Stimulated activated CD4-positive, alpha-beta T cell treated with anti-CD3 and anti-CD28 coated beads, Interleukin-1b, Interleukin-23, amount 100 ng/mL, for 24 hours (primary cell): ENCODE measurements at places on chromosomes 2 and 18.
A peak's percentile ranks its signal among the peaks of the same experiment; 100 is the strongest.

- no peak for DNase-seq
These were observed 354.8 kb downstream of the DCC start for GRCh38 chr18:52694804-52695203.

DNA sequence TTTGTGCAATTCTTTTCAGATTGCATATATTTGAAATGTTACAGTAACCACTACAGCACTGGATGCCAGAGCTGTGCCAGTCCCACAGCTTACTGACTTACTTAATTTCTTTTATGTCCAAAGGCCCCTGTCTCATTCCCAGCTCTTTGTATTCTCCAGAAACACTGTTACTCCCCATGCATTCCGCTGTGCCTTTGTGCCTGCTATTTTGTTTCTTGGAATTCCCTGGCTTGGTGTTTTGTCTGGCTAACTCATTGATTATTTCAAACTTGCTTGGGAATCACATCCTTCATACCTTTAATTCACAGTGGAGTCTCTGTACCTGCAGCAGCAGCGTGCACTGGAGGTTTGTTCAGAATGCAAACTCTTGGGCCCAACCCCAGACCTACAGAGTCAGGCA lies 601.9 kb upstream of the DDX18 start:
- DNase-seq: no peak

DNA sequence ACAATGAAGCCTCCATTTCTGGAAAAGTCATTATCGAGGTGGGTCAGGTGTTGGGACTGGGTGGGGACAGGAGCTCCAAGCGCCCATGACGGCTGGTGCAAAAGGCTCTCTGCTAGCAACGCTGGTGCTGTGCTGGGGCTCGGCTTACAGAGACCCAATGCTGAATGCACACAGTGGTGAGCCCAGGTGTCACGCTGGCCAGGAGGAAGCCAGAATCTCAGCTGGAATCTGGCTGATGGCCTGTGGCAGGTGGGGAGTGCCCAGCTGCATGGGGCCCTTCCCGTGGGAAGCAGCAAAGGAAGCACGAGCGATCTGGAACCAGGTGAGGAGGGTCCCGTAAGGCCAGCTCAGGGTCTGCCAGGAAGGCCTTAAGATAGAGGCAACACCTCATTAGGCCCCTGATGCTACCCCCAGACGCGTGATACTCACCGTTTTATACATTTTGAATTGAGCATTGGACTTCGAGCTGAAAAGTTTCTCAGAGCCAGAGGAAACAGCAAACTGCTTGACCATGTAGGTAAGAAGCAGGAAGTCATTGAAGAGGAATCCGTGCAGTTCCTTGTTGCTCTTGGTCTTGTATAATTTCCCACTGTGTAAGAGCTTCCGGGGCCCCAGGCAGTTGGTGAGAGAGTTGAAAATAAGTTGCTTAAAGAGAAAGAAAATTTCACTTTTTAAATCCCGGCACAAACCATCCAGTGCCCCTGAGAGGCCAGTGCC lies 34.7 kb downstream of the FAM228A start:
- DNase-seq: no peak

DNA sequence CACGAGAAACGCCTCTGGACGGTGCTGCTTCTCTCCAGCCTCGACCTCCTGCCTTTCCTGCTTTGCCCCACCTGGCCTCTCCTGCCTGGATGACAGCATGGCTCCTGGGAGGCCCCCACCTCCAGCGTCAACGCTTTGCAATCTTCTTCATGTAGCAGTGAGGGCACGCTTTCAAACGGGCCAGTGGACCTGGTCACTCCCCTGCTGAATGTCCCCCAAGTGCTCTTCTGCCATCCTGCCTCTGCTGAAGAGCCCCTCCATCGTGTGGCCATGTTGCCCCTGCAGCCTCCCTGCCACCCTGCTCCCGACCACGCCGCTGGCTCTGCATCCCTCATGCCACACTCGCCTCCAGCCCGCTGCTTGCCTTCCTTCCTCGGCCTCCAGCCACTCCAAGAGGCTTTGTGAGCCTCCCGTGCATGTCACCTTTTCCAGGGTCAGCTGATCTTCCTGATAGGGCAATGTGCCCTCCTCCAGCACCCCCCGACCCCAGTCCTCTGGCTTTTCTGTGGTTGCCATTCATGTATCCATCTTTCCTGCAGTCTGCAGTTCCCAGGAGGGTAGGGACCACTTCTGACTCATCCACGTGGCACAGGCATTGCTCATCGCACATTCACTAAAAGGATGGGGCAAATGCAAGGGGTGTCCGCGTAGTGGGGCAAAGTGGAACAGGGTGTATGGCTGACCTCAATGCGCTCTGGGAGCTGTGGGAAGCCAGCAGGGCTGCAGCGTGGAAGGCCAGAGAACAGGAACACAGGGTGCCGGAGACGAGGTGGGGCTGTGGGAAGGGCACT lies 268.8 kb downstream of the TWIST2 start:
- DNase-seq: no peak

GRCh38 chr18:35118641-35119040 lies 77.4 kb downstream of the MAPRE2 start:
- no peak for DNase-seq

- DNase-seq: no peak
These were observed 28.8 kb upstream of the EVA1A start for GRCh38 chr2:75589391-75590105.

GRCh38 chr2:205903549-205904129 lies 182.3 kb downstream of the INO80D start:
- DNase-seq: no peak

DNA sequence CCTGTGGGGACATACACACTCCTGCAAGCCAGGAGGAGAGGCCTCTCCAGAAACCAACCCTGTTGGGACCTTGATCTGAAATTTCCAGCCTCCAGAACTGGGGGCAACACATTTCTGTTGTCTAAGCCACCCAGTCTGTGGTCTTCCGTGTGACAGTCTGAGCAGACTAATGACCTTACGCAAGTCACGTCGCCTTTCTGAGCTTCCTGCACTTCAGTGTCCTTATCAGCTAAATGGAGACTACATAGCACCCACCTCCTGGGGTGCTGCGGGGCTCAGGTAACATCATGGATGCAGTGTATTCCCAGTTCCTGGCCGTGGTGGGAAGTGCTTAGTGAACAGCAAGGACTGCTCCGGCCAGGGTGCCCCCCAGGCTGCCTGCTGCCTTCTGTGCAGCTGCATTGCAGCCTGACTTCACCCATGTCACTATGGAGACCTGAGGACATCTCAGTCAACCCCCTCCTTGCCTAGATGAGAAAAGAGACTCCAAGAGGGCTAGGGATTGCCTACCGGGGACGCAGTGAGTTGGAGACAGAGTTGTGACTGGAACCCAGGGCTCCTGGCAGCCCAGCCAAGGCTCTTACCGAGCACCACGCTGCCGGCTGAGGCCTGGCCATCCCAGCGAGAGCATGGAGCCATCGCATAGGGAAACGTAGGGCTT lies 61.2 kb upstream of the FZD5 start:
- DNase-seq: no peak

- no peak for DNase-seq
These were observed 61.4 kb upstream of the ZBTB7C start for GRCh38 chr18:48470484-48471180.

GRCh38 chr18:35049111-35050027 lies 8.2 kb downstream of the MAPRE2 start:
- DNase-seq: no peak

DNA sequence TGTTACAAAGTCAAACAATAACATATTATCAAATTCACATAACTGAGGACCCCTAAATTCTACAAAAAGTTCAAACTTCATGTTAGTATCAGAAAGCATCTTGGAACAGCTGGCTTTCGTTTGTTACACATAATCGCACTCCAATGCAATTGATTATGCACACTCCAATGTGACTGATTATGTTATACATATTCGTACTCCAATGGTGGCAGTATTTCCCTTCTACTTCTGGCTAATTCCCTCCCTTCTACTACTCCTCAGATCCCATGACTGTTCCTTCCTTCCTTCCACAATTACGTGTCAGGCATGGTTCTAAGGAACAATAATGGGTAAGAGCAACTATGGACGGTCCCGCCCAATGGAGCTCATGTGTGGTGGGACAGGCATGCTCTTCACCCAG lies 137.1 kb upstream of the CCDC150 start:
- DNase-seq: no peak

DNA sequence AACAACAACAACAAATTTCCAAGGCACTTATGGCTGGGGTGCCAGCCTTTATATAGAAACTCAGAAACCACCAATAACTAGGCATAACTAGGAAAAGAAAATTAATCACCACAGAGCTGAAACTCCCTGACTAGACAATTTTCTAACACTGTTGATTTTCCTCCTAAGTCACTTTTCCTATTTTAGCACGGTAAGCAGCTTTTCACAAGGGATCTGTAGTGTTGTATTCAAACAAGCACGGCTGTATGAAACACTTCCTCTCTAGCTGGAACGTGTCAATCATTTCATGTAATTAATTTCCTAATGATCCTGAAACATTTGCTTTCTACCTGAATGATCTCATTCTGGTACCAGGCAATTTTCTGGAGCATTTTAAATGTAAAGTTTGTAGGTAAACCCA lies 645.0 kb downstream of the IRS1 start:
- DNase-seq: no peak

- no peak for DNase-seq
These were observed 17.7 kb downstream of the EHBP1 start for GRCh38 chr2:62723253-62723652.

GRCh38 chr18:67402543-67402942 lies 114.0 kb downstream of the DSEL start:
- no peak for DNase-seq

DNA sequence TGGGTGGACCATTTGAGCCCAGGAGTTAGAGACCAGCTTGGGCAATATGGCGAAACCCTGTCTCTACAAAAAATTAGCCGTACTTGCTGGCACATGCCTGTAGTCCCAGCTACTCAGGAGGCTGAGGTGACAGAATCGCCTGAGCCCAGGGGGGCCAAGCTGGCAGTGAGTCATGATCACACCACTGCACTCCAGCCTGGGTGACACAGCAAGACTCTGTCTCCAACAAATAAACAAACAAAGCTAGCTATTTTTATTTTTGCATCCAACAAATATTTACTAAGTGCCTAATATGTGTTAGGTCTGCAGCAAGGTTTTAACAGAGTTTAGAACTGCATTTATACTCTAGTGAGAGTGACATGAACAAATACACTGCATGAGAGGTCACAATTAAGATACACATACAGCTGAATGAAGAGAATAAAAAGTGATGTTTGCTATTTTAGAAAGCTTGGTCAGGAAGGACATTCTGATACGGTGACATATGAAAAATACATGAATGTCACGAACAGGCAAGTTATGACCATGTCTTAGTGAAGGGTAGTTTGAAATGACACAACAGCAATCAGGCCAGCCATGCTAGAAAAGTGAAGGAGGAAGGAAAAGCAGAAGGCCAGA lies 83.2 kb upstream of the FRZB start:
- no peak for DNase-seq

GRCh38 chr2:235483313-235483712 lies 10.5 kb upstream of the AGAP1 start:
- DNase-seq: no peak

DNA sequence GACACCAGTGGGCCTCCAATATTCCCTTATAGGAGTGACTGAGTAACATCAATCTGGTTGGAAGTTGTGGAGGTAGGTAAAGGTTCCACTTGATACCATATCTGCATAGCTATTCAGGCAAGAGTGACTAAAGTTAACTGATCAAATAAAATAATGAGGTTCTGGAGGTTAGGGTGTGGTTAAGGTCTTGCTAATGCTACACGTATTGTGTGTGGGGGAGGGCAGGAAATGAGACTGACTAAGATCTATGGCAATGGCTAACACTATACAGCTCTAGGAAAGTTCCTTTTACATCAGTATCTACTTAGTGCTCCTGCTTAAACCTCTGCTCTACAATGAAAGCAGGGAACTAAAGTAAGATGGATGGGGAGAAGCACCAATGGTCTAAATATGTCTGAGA lies 149.1 kb upstream of the MGAT5 start:
- DNase-seq: no peak

GRCh38 chr18:30730915-30731314 lies 311.6 kb downstream of the DSC3 start:
- DNase-seq: no peak

DNA sequence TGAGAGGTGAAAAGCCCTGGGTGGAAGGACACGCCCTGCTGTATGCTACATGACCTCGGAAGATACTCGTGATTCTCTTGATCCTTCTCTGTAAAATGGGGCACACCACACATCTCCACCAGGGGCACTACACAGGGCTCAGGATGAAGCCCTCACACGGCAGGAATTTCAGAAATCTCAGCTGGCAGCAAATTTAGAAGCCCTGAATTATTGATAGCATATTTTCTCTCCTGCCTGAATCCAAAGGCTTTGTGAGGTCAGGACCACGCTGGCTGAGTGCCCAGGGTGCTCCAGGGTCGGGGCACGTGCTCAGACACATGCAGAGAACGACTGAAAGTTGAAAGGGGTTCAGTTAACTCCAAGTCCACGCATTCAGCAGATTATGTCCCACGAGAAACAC lies 42.1 kb upstream of the GALR1 start:
- DNase-seq: peak; percentile 20

- no peak for DNase-seq
These were observed 95.7 kb downstream of the TEX51 start for GRCh38 chr2:126994340-126994777.

GRCh38 chr18:10081492-10081891 lies 167.7 kb downstream of the VAPA start:
- no peak for DNase-seq

- DNase-seq: peak; percentile 28
These were observed 681 bp downstream of the SPR start for GRCh38 chr2:72887740-72888437.

DNA sequence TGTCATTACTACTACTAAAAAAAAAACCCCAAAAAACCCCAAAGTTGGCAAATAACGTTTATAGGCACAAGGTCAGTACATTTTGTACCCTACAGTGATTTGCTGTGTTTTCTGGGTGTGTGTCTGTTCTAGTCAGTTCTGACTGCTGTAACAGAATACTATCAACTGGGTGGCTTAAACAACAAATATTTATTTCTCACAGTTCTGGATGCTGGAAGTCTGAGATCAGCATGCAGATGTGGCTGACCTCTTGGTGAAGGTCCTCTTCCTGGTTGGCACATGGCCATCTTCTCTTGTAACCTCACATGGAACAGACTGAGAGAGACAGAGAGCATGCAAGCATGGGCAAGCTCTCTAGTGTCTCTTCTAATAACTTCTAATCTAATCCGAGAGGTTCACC lies 103.1 kb downstream of the CERS6 start:
- no peak for DNase-seq

- DNase-seq: no peak
These were observed 411.4 kb downstream of the TSN start for GRCh38 chr2:122166820-122167219.

DNA sequence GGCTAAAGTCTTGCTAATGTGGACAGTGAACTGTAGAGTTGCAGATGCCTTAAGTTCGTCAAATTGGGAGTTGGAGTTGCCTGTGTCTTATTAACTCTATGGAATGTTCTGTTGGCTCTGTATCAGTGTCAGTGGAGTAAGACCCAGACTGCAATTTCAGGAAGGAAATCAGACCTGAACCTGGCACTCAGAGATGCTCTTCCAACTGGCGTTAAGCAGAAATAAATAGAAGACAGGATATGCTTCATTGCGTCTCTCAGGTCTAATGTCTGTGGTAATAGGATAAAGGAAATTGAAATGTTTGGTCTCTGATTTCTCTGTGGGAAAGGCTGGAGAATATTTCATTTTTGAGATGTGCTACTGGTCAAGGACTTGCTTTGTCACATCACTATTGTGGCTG lies 846.7 kb upstream of the ID2 start:
- no peak for DNase-seq

GRCh38 chr18:41714872-41715271 lies 240.2 kb upstream of the PIK3C3 start:
- DNase-seq: no peak
